ENCODE measurements at places on chromosomes 2 and 18.

- DNase-seq, result no peak
Observed at GRCh38 chr2:97963880-97964279, 31.9 kb downstream of the TMEM131 start.

GRCh38 chr2:241204490-241204889, 16.0 kb downstream of the ANO7 start:
- DNase-seq, result no peak

DNA sequence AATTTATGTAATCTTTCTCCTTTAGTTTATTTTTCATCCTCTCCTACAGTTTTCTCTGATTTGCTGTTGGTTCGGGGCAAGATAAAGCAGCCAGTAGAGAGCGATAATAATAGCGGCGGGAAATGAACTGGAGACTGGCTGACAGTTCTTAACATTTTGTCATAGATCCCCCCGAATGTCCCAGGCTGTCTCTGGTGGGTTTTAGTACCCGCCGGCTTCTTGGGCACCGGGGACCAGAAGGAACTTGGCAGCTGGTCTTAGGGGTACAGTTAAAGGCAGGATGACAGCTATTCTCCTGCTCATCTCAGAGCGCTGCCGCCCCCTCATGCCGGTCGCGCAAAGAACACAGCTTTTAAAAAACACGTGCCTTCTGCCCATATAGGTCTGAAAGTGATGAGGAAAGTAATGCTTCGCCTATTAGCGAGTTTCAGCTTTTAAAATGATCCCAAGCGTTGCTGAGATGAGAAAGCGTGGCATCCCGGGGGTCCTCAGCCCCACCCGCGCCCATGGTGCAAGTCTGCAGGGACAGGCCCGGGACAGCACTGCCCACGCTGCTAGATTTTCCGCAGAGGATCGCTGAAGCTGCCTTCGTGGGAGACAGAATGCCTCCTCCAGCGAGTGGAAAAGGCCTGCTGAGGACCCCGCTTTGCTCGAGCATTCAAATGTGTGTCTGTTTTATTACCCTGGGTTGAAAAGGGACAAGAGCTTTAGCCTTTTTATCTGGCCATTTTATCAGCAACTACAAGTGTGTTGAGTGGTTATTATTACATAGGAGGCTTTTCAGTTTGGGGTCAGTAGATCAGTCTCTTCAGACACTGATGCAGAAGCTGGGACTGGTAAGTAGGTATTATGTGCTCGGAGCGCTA, 3.8 kb downstream of the ONECUT2 start:
- no peak for DNase-seq

GRCh38 chr2:120871016-120871635, 135.5 kb downstream of the GLI2 start:
- no peak for DNase-seq

DNA sequence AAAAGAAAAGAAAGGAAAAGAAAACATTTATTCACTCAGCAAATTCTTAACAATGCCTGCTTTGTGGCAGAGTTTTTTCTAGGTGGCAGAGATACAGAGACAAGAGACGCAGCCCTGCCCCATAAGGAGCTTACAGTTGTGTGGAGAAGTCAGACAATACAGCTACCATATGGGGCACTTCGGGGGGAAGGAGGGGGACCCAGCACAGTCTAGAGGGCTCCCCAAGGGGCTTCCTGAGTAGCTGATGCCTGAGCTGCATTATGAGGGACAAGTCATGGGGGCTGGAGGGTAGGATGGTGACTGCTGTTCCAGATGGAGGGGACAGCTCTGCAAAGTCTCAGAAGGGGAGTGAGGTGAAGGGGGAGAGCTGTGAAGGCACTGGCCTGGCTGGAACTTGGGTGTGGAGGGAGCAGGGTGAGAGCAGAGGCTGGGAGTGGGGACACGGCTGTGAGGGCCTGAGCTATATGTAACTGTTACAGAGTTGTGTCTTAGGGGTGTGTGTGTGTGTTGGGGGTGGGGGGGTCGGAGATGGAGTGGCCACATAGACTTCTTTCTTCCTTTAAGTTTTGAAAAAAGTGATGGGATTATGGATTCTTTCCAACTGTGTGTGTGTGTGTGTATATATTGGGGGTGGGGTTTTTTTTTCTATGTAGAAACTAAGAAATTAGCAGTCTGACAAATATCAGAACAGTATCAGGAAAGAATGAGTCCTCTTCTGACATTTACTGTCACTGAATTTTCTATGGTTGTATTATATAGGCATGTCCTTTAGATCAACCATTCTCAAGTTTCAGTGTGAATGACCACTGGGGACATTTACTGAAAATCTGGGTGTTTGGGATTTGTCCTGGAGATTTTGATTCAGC, 66.0 kb upstream of the HAAO start:
- no peak for DNase-seq

DNA sequence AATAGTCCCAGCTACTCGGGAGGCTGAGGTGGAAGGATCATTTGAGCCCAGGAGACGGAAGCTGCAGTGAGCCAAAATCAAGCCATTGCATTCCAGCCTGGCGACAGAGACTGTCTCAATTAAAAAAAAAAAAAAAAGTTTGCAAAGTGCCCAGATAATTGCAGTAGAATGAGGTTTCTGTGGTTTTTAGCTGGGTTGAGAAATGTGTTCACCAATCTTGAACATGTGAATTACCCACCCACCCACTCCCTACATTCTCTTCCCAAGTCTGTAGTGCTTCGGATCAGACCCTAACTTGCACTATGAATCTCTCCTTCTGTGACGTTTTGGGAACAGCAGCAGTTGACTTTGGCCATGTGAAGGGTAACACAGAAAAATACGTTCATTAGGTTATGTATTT, 247.3 kb downstream of the PTGR3 start:
- DNase-seq, result no peak

GRCh38 chr2:169015943-169016342, 15.2 kb downstream of the ABCB11 start:
- no peak for DNase-seq

- peak; percentile 48 for DNase-seq
Observed at GRCh38 chr18:66632756-66633155, 28.9 kb upstream of the CDH19 start.

- DNase-seq, result no peak
Observed at GRCh38 chr18:76373297-76373696, 121.7 kb downstream of the ZNF516 start.

GRCh38 chr2:38244301-38244700, 132.8 kb downstream of the ATL2 start:
- no peak for DNase-seq

DNA sequence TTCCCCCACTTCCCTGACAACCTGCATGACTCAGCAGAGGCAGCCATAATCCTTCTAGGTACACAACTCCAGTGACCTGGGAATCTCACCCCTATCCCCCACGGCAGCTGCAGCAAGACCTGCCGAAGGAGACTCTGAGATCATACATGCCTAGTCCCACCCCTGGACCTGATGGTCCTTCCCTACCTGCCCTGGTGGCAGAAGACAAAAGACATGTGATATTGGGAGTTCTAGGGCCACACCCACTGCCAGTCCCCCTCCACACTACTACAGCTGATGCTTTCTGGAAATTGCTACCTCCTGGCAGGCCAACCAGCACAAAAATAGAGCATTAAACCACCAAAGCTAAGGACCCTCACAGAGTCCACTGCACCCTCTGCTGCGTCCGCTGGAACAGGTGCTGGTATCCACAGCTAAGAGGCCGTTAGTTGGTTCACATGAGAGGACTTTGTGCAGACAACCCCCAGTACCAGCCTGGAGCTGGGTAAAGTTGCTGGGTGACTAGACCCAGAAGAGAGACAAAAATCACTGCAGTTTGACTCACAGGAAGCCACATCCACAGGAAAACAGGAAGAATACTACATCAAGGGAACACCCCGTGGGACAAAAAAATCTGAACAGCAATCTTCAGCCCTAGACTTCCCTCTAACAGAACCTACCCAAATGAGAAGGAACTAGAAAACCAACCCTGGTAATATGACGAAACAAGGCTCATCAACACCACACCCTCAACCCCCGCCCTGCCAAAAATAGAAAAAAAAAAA, 12.5 kb downstream of the MARCO start:
- no peak for DNase-seq

- no peak for DNase-seq
Observed at GRCh38 chr2:58641001-58641400, 399.9 kb upstream of the FANCL start.

- DNase-seq, result no peak
Observed at GRCh38 chr2:38154395-38154794, 78.4 kb upstream of the CYP1B1 start.

DNA sequence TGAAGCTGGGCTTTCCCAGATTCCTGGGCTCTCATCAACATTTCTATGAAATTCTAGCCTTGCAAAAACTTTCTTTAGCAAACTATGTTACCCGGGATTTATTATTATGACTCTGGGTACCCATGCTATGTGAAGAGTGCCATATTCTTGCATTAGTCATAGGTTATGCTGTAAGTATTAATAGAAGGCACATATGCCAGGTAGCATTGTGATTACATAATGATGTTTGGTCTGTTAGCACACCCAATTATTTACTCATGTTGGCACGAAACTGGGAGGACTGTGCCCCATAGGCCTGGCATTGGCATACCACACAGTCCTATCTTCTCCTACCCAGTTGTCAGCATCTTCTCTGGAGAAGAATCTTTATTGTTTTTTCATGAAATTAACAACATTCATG, 171.0 kb downstream of the SLC4A3 start:
- DNase-seq, result no peak

GRCh38 chr2:157784169-157784822, 91.8 kb downstream of the ACVR1 start:
- DNase-seq, result peak; percentile 19

GRCh38 chr2:69023236-69023635, 10.3 kb downstream of the ANTXR1 start:
- DNase-seq, result no peak

- DNase-seq, result no peak
Observed at GRCh38 chr18:72868585-72869225, 918 bp upstream of the NETO1 start.

DNA sequence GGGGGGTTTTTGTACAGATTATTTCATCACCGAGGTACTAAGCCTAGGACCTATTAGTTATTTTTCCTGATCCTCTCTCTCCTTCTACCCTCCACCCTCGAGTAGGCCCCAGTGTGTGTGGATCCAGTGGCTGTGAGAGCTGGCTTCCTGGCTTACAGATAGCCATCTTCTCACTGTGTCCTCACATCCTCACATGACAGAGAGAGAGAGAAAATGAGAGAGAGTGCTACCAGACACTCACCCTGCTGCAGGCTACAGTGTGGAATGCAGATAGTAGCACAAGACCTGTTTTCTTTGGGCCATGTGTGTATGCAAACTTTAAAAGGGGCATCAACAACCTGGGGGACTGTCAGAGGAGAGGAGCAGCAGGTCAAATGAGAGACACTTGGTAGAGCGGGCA, 9.5 kb downstream of the KCNK3 start:
- no peak for DNase-seq

GRCh38 chr18:22276334-22276713, 106.9 kb downstream of the GATA6 start:
- no peak for DNase-seq

GRCh38 chr2:1656961-1657841, 87.1 kb downstream of the PXDN start:
- DNase-seq, result no peak

DNA sequence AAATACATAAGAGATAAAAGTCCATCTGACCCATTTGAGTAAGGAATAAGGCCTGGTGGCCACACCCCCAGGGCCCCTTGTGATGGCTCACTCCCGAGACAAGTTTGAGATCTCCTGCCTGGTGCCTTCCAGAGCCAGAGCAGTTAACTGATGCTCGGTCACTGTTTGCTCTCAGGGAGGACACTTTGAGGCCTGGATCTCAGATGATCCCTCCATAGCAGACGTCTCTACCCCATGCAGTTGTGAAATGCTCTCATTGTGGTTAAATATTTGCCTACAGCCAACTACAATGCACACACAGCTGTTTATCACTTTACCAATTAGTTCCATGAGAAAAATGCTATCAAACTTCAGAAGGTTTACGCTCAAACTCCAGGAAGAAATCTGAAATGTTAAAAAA, 12.3 kb downstream of the GYPC start:
- DNase-seq, result no peak

DNA sequence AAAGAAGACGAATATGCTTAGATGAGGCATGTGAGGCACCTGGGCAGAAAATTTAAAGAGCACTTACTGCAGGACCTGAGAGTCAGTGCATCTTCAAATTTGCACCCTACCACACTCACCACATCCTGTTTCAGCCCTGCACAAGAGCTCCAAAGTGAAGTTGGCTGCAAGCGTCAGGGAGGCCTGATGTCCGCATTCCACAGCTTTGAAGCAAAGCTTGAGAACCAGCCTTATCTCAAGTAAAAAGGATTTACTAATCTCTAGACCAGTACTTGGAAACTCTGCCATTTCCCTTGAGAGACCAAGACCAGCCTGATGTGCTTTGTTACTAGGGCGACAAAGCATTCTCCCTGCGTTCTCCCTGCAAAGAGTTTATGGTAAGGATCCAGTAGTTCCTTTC, 3.4 kb upstream of the ASNSD1 start:
- DNase-seq, result peak; percentile 31

DNA sequence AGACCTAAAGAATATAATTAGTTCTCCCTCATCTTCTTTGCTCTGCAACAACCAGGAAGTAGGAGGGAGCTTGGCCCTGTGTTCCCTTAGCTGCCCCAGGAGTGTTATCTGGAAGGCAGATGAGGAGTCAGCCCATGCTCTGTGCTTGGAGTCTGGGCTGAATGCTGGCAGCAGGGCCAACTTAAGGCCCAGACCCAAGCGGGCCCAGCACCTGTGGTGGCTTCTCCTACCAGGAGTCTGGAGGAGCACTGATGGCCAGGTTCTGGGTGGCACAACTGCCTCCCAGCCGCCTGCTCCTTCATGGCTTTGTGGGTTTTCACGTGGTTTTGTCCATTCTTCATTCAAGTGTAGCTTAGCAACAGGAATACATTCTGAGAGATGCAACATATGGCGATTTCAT, 1910.7 kb upstream of the LRRTM1 start:
- DNase-seq, result no peak

DNA sequence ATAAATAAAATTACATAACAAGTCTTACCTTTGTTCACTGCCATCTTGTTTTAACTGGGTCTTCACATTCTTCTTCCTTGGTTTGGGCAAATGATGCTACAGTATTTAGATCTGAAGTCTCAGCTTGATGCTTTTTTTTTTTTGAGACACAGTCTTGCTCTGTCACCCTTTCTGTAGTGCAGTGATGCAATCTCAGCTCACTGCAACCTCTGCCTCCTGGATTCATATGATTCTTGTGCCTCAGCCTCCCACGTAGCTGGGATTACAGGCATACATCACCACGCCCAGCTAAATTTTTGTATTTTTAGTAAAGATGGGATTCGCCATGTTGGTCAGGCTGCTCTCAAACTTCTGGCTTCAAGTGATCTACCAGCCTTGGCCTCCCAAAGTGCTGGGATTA, 53.2 kb upstream of the MAT2A start:
- no peak for DNase-seq

Measured in fibroblast of skin of right quadriceps (primary cell).